Activated CD4-positive, alpha-beta T cell treated with anti-CD3 and anti-CD28 coated beads, Interleukin-2, amount 50 U/mL, for 16 hours (primary cell): ENCODE measurements at places on chromosomes 2 and 18.

GRCh38 chr18:31061945-31062344 is 19.4 kb upstream of the DSC3 start:
- no peak for DNase-seq

GRCh38 chr2:236359426-236360045 is 95.3 kb upstream of the ASB18 start:
- DNase-seq = no peak

GRCh38 chr18:62128157-62128556 is 58.7 kb downstream of the PIGN start:
- DNase-seq = no peak

- no peak for DNase-seq
Measured at GRCh38 chr2:30455114-30455738, 8.2 kb downstream of the LCLAT1 start.

DNA sequence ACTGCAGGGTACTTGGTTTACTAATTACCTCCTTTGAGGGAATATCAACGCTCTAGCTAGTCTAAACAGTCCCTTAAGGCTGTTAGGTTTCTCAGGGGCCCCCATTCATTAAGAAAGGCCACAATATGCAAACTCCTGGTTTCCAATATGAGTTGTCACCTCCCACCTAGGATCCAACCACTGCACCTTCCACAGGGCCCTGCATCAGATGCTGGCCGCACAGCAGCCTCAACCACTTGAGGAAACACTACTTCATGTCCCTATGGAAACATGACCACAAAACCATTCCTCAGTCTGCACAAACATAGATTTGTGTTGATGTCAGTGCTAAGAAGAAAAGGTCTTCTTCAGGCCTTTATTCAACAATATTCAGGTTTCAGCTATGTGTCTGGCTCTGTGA is 40.9 kb downstream of the STAT4 start:
- peak; percentile 38 for DNase-seq

- no peak for DNase-seq
Measured at GRCh38 chr18:48024881-48025660, 94.6 kb upstream of the SMAD2 start.

DNA sequence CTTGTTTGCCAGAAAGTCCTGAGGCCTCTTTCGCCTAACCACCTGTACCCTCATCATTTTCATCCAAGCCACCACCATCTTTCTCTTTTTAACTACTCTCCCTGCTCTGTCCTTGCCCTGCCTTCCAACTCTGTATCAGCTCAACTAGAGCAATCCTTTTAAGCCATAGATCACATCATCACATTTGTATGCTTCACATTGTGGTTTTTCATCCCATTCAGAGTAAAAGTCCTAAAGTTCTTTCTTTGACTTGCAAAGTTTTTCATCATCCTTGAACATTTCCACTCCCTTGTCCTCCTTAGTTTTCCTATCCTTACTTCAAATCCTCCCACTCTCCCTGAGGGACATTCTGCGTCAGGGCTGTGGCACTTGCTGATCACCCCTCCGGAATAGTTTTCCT is 73.9 kb downstream of the SLC39A10 start:
- no peak for DNase-seq

- DNase-seq = no peak
Measured at GRCh38 chr2:57981083-57981768, 65.4 kb upstream of the VRK2 start.

DNA sequence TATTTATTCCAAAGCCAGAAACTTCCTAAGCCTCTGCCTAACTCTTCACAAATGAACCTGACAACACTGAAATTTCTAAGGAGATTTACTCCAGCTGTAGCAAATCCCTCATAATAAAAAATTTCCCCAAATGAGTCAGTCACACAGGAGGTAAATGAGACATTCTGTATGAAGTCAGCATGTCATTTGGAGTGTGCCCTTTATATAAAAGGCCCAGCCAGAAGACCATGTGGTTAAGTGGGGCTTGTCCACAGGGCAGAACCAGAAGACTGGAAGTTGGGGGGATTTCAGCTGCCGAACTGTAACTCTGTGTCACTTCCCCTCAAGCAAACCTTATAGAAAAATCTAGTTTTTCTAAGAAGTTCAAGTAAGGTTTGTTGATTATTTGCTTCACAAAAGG is 30.2 kb downstream of the NRP2 start:
- DNase-seq = no peak

GRCh38 chr2:28477645-28478044 is 18.2 kb upstream of the PLB1 start:
- DNase-seq = no peak

DNA sequence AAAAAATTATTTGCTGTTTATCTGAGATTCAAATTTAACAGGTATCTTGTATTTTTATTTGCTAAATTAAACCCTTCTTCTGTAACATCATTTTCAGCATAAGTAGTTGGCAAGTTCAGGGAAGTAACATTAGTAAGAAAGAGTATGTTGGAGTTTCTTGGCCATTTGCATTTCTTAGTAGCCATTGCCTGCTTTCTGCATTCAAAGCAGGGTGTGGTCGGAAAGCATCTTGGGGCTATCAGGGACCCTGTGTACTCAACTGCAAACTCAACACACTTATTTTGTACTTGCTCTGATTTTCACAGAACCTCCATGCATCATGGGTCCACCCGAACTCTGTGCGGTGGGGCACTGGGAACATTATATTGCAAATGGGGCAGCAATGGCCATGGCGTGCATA is 30.4 kb upstream of the REV1 start:
- DNase-seq = no peak

- DNase-seq = no peak
Measured at GRCh38 chr2:127516041-127516762, 10.1 kb downstream of the IWS1 start.

DNA sequence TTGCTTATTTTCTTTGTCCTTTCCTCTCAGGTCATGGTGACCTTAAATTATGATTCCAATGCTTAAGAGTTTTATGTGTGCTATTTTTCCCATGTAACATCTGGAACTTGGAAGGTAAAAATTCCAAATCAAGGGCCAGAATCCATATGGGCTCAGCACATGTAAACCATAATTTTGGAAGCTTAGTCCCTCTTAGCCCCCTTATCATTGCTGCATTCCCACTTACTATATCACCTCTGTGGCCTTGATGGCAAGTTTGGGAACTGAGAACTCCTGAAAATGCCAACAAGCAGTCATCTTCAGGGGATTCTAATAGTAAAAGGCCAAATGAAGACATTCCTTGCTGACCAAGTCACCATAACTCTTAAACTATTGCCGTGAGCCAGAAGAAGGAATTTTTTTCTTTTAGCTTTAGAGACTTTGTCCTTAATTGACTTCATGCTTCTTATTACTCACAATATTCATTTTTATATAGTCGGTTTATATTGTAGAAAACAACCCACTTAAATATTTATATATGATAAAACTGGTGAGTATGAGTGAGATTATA is 251.4 kb downstream of the SLC8A1 start:
- no peak for DNase-seq

- DNase-seq = no peak
Measured at GRCh38 chr2:134917888-134918525, 615 bp upstream of the CCNT2 start.

- DNase-seq = no peak
Measured at GRCh38 chr2:27622921-27623384, 5.9 kb downstream of the CCDC121 start.

DNA sequence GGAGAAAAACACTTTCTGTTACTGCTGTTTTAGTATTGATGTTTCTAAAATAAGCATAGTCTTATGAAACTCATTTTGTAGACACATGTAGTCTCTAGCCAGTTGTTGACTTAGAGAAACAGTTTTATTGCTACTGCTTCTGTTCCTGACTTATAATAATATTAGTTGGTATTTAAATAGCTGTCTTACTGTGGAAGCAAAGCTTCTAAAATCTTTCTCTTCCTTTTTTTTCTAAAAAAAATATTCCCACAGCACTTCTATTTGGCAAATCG is 121.8 kb downstream of the MTX2 start:
- no peak for DNase-seq
